ENCODE measurements at places on chromosomes 7 and 10.

DNA sequence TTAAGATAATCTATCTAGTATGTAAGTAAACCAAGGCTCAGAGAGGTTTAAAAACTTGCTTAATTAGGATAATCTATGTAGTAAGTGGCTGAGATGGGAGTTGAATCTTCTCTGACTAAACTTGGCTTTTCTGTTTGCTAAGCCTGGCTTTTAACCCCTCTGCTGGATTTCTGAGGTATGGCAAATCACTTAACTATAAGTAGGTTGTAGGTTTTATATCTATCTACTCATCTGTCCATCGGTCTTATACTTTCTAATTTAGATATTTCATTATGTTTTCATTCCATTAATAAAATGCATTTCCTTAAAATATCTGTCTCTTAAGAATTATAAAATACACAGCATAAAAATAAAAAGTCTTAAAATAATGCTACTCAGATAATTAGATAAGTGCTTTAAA lies 59.4 kb downstream of the ST7 start:
- peak; percentile 39 for DNase-seq

GRCh38 chr10:77416311-77417135 lies 221.1 kb downstream of the KCNMA1 start:
- peak; percentile 95 for DNase-seq

- DNase-seq, result no peak
Observed at GRCh38 chr7:66119245-66119850, 4.7 kb downstream of the CRCP start.

DNA sequence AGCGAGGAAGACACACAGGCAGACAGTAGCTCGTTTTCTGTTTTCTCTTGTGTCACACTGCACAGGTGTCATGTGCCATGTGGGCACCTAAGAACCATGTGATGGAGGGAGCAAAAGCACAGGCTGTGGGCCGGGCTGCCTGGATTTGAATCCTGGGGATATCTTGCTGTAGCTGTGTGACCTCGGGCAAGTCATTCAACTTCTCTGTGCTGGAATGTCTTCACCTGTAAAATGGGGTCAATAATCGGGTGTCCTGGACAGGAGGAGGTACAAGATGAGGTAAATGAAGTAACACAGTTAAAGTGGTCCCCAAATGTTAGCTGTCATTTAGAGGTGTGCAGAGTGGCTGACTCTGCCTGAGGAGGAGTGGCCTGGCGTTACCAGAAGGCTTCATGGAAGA lies 246.9 kb downstream of the RPS24 start:
- no peak for DNase-seq

- DNase-seq, result no peak
Observed at GRCh38 chr10:108014145-108014901, 849.8 kb upstream of the SORCS1 start.

DNA sequence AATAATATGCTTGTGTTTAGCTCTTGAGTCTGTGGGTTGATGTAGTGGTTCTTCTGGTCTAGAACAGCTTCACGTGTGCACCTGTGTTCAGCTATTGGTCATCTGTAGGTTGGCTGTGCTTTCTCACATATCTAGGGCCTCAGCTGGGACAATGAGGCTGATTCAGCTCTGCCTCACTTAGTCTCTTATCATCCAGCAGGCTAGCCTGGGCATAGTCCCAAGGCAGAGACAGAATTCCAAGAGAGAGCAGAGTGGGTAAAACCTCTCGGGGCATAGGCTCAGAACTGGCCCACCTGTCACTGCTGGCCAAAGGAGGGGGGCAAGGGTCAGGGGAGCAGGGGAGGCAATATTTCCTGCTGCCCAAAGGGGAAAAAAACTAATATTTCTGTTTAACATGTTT lies 32.0 kb upstream of the MXI1 start:
- no peak for DNase-seq

DNA sequence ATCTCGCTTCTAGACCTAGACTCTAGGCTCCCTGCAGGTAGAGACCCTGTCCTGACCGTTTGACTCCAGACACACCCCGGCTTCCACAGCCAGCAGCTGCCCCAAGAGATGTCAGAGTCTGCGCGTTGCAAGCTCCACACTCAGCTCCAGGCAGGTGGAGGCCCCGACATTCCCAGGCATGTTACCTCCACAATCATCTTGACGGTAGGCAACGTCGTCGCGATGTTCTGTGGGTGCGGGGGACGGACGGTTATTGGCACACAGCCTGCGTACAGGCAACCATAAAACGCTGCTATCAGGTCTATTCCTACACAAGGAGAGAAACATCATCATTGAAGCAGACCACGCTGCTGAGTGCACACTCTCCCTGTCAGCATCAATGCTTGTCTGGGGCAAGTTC lies 213.2 kb downstream of the ZMYND11 start:
- no peak for DNase-seq

GRCh38 chr7:109835577-109835976 lies 1255.3 kb upstream of the LRRN3 start:
- DNase-seq, result no peak

DNA sequence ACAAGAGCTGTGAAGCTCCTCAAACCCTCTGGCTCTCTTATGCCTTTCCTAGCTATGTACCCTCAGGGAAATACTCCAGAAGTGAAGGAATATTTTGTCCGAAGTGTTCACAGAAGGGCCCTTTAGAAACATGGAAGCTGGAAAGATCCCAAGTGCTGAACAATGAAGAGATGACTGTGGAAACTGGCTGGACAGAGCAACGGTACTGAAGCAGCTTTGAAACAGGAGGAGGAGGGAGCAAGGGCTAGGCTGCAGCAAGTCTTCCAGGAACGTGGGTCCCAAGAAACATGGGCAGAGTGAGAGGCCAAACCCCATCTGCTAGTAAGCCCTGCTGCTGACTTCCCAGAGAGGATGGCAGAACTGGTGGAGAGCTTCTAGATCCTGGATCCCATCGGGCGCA lies 3.0 kb upstream of the PSAP start:
- peak; percentile 46 for DNase-seq

GRCh38 chr10:21020545-21020944 lies 123.4 kb upstream of the NEBL start:
- DNase-seq, result no peak

Measured in AG10803 (cell line).